Fibroblast of skin of right biceps (primary cell): ENCODE measurements at places on chromosomes 1 and 21.

- DNase-seq = no peak
These were observed 10.0 kb downstream of the CAPZB start for GRCh38 chr1:19475296-19475695.

DNA sequence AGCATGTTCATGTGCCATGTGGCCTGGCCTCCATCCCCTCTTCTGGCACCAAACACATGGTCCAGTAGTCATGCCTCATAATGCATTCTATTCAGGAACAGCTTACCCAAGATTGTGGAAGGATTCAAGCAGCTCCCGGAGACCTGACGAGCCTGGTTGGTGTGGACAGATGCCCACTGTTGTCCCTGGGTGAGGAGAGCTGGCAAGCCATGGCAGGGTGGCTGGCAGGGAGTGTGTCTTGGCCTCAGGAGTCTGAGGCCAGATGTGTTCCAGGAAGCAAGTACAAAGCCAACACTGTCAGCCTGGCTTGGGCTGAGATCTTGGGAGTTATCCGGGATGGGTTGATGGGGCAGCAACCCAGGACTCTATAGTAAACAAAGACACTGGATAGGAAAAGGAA is 7.3 kb upstream of the FABP3 start:
- no peak for DNase-seq

- DNase-seq = no peak
These were observed 53.5 kb upstream of the C8B start for GRCh38 chr1:57019236-57019839.

GRCh38 chr1:232457595-232457994 is 172.3 kb downstream of the SIPA1L2 start:
- no peak for DNase-seq

- no peak for DNase-seq
These were observed 28.8 kb upstream of the CCDC181 start for GRCh38 chr1:169456029-169456428.

DNA sequence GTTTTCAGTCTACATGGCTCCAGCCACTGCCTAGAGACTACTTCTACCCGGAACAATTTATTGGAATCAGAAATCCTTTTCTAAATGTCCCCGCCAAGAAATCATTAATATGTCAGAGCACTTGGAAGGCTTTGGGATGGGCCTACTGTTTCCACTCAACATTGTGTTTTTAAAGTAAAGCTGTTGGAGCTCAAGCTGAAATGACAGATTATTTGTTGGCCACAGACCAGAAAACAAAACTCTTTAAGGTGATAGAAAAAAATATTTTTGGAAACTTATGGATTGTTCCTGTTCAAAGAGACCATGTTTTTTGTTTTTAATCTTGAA is 496 bp downstream of the VPS45 start:
- no peak for DNase-seq

GRCh38 chr1:55304229-55304740 is 89.1 kb upstream of the USP24 start:
- no peak for DNase-seq

GRCh38 chr1:37476460-37477197 is 2.2 kb downstream of the ZC3H12A start:
- peak; percentile 88 for DNase-seq

DNA sequence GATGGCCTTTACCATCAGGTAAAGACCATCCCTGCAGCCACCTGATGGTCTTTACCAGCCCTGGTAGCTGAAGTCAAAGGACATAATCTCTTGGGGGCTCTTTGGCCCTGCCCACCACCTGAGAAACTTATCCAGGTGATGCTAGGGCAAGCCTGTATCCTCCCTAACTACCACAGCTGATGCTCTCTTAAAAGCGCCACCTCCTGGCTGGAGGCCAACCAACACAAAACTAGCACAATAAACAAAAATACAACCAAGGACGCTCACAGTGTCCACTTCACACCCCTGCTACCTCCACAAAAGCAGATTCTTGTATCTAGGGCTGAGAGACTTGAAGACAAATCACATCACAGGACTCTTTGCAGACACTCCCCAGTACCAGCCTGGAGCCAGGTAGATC is 357.1 kb upstream of the POU3F1 start:
- DNase-seq = no peak

GRCh38 chr1:240151136-240151735 is 59.6 kb downstream of the FMN2 start:
- DNase-seq = peak; percentile 51

GRCh38 chr1:45014321-45015028 is 2.4 kb downstream of the UROD start:
- DNase-seq = peak; percentile 73

- no peak for DNase-seq
These were observed 52.1 kb downstream of the MIGA1 start for GRCh38 chr1:77831566-77831965.

DNA sequence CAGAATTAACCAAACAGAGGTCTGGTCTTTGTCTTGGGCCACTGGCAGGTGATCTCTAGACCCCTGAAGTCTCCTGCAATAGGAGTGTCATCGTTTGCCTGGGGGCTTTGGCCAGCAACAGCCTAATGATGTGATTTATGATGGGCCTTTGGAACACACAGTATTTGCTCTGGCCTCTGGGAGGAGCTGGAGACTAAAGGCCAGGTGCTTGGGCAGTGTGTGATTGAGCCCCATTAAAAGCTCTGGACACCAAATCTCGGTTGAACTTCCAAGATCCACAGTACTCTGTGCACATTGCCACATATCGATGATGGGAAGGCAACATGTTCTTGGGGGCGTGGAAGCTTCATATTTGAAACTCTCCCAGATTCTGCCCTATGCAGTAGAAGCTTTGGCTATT is 32.0 kb upstream of the TLR5 start:
- DNase-seq = no peak

GRCh38 chr1:212396638-212397037 is 18.0 kb downstream of the PACC1 start:
- no peak for DNase-seq

GRCh38 chr1:165174491-165174890 is 182.0 kb downstream of the LMX1A start:
- DNase-seq = no peak

DNA sequence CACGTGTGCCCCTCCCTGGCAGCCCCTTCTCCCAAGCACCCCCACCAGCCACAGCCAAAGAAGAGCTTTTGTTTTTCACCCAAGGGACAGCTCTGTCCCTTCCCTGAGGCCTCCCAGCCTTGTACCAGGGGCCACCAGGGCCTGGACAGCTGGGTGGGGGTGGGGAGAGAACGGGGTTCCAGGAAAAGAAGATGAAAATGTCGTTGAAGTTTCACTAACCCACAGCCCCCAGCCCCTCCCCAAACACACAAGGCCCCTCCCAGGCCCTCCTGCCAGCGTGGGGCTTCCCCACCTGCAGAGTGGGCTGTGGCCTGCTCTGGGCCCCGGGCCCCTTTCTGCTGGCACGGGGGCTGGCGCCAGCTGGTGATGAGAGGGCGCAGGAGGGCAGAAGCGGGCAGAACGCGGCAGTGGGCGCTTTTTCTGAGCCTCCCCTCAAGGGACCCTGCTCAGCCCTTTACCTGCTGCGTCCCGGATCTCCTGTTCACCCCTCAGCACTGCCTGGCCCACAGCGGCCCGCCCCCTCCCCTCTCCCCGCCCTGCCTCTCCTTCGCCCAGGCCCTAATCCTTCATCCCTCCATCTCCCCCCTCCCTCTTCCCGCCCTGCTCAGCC is 5.5 kb upstream of the ANKRD65 start:
- no peak for DNase-seq

DNA sequence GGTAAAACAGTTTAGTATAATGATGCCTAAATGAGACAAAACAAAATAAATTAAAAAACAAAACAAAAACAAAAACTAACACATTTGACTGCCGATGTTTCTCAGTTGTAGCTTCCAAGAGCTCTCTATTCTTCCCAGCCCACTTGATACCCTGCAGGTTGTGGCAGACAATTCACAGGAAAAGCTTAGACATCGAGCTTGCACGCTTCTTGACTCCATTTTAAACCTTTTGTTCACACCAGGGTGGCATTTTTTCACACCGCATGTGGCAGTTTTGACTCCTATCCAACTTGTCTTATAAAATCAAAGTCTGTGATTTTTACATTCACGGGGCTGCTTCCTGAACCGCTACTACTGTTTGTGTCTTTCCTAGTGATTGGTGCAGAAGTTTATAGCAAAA is 575.9 kb downstream of the USP25 start:
- peak; percentile 9 for DNase-seq

- DNase-seq = no peak
These were observed 157.8 kb upstream of the JUN start for GRCh38 chr1:58941471-58942289.

DNA sequence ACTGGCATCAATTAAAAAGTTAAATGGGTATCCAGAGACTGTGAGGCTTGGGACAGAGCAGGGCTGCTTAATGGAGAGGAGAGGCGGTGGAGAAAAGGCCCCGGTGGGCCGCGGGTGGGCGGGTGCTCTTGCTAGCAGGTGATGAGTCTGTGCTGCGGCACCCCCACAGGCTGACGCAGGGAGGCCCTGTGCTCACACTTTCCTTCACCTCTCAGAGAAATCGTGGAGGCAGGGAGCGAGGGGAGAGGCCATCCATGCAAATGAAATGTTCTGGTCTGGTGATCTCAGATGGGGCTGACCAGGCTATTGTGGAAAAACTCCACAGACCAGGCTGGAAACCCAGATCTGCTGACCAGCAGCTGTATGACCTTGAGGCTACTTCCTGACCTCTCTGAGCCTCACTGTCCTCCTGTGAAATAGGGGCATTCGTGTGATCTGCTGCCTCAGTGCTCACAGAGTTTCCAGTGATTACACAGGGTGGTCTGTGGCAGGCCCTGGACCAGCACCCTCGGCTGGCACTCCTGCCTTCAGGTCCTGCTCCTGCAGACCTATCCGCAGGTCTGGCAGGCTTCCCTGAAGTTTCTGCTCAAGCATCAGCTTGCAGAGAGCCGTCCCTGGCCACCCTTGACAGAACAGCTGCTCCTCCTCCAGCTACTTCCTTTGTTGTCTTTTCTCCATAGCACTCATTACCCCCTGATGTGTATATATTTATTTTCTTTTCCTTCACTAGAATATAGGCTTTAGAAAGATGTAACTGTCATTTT is 89.2 kb downstream of the BEND5 start:
- no peak for DNase-seq

GRCh38 chr1:29513357-29513756 is 277.0 kb downstream of the PTPRU start:
- peak; percentile 58 for DNase-seq

DNA sequence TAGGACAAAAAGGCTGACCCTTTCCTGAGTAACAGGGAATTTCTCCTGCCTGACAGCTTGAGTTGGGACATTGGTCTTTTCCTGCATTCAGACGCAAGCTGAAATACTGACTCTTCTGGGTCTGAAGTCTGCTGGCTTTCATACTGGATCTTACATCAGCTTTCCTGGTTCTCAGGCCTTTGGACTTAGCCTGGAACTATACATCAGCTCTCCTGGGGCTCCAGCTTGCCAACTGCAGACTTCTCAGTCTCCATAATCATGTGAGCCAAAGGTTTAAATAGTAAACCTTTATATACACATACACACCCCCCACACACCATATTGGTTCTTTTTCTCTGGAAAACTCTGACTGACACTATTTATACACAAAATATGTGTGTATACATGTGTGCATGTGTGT is 59.0 kb upstream of the KCND3 start:
- no peak for DNase-seq

DNA sequence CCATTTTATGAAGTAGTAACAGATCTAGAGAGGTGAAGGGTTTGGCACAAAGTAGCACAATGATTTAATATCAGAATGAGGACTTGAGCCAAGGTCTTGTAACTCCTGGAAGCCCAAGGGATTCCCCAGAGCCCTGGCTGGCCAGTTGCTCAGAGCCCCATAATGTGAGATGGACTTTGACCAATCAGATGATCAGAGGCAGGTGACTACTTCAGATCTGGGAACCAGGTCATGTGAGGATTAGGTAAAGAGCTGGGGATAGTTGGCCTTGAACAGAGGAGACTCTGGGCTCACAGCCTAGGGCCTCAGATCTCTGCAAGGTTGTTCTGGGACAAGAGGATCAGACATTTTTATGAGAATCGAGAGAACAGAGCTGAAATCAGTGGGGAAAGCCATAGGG is 18.9 kb downstream of the SHISAL2A start:
- DNase-seq = no peak

DNA sequence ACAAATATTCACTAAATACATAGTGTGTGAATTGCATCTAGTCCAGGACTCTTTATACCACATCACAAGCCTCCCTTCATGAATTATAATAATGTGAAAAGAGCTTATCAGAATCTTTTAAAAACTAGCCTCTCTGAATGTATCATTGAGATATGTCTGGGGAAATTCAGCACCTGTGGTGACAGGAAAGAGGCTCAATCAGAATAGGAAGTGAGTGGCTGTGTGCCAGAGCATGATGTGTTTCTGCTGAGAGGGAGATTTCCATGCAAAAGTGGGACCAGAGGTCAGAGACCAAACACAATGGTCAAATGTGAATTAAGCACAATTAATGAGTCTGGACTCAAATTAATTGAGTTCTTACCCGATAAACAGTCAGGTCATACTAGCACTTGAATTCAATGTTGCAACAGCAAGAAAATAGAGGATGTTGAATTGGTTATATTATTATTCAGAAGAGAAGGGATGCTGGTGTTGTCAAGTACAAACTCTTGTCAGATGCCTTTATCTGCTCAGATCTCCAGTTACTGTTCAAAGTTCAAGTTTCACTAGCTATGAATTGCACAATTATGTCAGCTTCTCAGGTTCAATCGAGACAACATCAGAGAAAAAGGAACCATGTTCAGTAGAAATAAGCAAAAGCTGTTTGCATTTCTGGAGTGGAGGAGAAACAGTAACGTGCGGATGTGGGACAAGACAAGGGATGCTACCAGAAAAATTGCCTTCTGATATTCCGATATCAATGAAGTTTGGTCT is 226.2 kb downstream of the ZNF326 start:
- no peak for DNase-seq

- no peak for DNase-seq
These were observed 90.5 kb downstream of the SELENOF start for GRCh38 chr1:86823386-86823785.

- peak; percentile 18 for DNase-seq
These were observed at the start of gene RXRG for GRCh38 chr1:165444897-165445370. Gene RXRG (minus strand): TSS chr1:165445126. CDS start chr1:165444893, 233 bp downstream.

GRCh38 chr1:31381394-31382294 is 8.8 kb upstream of the FABP3 start:
- peak; percentile 14 for DNase-seq

DNA sequence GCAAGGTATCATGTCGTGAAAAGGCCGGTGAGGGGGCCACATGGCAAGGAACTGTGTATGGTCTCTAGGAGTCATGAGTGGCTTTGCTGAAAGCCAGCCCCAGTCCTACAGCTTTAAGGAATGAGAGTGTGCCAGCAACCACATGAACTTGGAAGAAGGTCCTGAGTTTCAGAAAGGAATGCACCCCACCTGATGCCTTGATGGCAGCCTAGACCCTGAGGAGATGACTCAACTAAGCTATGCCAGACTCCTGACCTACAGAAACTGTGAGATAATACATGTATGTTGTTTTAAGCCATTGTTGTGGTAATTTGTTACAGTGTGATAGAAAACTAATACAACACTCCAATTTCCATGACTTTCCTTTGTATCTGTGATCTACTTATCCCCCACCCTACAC is 33.5 kb upstream of the AKT3 start:
- peak; percentile 88 for DNase-seq

- no peak for DNase-seq
These were observed 219.6 kb downstream of the MRPL39 start for GRCh38 chr21:25387665-25388064.

GRCh38 chr1:157356601-157357000 is 195.7 kb downstream of the FCRL5 start:
- DNase-seq = no peak
